ENCODE measurements at places on chromosomes 6 and 20.

GRCh38 chr6:1215884-1216487 lies 95.9 kb upstream of the FOXQ1 start:
- DNase-seq = no peak

GRCh38 chr20:43955062-43955749 lies 40.6 kb downstream of the TOX2 start:
- DNase-seq = no peak

DNA sequence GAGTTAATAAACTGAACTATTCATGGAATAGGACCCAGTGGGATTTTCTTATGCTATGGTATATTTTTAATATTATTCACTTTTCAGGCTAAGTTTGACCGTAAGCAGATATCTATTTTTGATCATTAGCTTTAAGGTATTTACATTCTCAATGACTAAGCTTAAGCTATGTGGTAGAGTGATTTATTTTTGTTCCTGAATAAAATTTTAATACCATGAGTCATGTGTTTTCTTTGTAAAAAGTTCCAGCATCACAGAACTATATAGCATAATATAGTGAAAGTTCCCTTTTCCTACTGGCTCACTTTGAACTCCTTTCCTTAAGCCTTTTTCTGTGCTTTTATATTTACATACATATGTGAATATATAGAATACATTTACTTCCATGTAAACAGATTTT lies 75.8 kb downstream of the BCKDHB start:
- no peak for DNase-seq

DNA sequence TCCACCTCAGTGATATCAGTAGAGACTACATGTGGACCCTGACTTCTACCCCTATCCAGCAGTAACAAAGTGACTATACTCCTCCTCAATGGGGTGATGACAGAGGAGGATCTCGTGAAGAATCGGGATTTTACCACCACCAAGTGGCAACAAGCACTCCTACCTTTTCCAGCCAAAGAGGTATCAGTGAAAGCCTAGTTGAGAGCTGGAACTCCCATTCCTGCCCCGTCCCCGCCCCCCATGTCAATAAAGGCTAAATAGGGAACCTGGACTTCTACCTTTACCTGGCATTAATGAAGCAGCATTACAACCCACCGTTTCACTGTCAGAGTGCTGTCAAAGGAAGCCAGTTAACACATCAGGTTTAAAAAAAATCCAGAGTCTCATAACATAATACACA lies 45.3 kb downstream of the RNF24 start:
- no peak for DNase-seq

DNA sequence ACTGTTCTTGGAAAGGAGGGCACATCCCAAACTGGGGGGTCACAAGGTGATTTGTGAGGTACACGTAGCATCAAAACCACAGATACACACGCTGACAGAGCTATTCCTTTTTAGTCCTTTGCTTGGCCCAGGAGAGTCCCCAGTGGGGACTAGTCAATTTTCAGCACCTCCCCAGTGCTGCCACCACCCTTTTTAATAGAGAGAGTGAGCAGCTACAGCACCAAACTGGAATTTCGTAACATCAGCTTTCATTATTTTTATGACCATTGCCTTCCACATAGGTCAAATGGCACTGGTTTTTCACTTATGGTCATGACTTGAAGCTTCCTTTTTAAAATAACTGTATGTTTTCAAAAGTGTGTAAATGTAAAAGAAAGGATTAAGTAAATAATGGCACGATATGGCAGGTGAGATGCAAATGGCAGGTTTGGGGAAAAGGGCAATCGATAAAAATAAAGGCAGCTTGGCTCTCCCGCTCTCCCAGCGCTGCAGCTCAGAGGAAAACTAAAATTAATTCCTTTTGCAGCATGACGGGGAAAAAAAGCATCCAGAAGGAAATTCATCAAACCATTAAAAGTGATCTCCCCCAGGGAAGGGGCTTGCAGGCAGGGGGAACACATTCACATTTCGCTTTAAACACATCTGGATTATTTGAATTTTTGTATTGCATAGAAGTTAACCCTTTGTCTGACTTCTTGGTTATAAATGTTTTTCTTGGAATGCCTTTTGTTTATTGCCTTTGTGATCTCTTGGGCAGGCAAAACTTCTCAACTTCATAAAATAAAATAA lies 95.2 kb downstream of the ANKRD60 start:
- no peak for DNase-seq

- DNase-seq = no peak
Measured at GRCh38 chr20:1786486-1786885, 108.7 kb upstream of the SIRPA start.

GRCh38 chr6:135832166-135832565 lies 19.3 kb upstream of the PDE7B start:
- no peak for DNase-seq

GRCh38 chr6:44727651-44728630 lies 340.4 kb downstream of the CDC5L start:
- DNase-seq = no peak
